ENCODE measurements at places on chromosomes 11 and 22. TPM values are rescaled to one million over a fixed set of nuclear protein-coding genes. Genes with fewer than 3 reads are reported as not detected.

DNA sequence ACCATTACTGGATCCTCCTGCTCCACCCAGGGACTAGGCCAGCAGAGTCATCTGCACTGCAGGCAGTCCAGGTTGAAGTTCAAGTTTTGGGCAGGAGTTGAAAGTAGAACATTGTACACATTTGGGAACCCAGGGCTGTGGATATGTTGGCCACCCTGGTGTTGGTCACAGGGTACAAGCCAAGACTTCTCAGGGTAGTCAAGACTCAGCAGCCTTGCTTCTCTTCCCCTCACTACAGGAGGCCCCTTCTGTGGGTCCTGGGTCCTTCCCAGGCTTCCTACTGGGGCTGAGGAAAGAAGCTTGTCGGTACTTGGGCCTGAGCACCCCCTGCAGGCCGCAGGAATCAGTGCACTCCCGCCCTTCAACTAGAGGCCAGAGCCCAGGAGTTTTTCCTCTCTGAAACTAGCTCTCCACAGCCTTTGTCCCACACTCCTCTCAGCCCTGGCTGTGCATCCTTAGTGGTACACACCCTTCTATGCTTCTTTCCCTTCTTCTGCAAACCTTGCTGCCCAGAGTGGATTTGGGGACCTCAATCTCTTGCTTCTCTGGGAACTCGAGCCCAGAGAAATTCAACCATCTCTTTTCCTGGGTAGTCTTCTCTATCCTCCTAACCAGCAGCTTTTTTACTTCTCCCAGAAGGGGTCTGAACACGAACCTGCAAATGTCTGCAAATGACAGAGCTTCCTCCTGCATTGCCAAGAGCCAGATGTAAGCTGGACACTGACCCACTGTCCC is 2.6 kb upstream of the HPX start:
- H3K36me3 ChIP-seq = no peaks in the 10 kb centered on the region
- DNase-seq = peak; percentile 70
- H3K27ac ChIP-seq = no peak overlapping the region
- no peak overlapping the region for H3K4me3 ChIP-seq
- H3K4me1 ChIP-seq = no peaks in the 10 kb centered on the region

Gene OR56A1
- total RNA-seq = not detected

Gene NNMT
- total RNA-seq = 14.8 TPM

DNA sequence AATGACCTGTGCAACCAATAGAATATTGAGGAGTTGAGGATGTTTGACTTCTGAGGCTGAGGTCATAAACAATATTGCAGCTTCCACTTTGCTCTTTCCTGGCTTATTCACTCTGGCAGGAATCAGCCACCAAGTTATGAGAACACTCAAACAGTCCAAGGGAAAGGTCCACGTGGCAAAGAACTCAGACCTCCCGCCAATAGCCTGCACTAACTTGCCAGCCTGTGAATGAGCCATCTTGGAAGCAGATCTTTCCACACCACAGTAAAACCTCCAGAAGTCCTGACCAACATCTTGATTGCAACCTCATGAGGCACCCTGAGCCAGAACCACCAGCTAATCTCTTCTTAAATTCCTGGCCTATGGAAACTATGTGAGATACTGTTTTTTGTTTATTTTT is 22.7 kb upstream of the PICALM start:
- peaks cover 5% of the 10 kb centered on the region for H3K4me1 ChIP-seq
- H3K36me3 ChIP-seq = no peaks in the 10 kb centered on the region
- H3K27ac ChIP-seq = no peak overlapping the region
- DNase-seq = no peak

GRCh38 chr11:69801513-69802335 is 17.5 kb downstream of the FGF3 start:
- no peaks in the 10 kb centered on the region for H3K4me1 ChIP-seq
- no peak for DNase-seq
- no peaks in the 10 kb centered on the region for H3K36me3 ChIP-seq
- no peaks in the 10 kb centered on the region for H3K27me3 ChIP-seq

GRCh38 chr11:45042560-45042959 is 91.9 kb upstream of the TP53I11 start:
- no peak overlapping the region for H3K4me3 ChIP-seq
- H3K27me3 ChIP-seq = no peaks in the 10 kb centered on the region
- H3K4me1 ChIP-seq = peaks cover 23% of the 10 kb centered on the region
- DNase-seq = peak; percentile 53
- H3K36me3 ChIP-seq = no peaks in the 10 kb centered on the region

DNA sequence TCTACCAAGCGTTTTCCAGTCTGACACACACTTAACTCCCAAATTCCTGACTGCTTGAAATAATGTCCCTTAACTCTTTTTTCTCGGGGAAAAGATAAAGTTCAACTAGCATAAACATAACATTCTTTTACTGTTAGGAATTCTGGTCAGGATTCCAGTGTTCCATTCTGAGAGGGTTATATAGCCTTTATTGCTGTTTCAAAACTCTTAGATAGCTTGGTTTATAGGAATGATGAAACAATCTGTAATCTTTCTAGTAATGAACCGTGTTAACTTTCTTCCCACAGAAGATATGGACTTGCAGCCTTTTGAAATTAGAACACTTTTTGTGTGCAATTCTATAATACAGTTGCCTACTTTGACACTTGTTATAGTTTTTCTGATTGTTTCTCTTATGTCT is 8.6 kb downstream of the REXO2 start:
- H3K36me3 ChIP-seq = peaks cover 78% of the 10 kb centered on the region
- H3K27ac ChIP-seq = peak overlapping the region; percentile 21
- peaks cover 13% of the 10 kb centered on the region for H3K4me1 ChIP-seq
- no peak for DNase-seq
- no peaks in the 10 kb centered on the region for H3K27me3 ChIP-seq

Gene CELSR1
- 11.9 TPM for total RNA-seq

DNA sequence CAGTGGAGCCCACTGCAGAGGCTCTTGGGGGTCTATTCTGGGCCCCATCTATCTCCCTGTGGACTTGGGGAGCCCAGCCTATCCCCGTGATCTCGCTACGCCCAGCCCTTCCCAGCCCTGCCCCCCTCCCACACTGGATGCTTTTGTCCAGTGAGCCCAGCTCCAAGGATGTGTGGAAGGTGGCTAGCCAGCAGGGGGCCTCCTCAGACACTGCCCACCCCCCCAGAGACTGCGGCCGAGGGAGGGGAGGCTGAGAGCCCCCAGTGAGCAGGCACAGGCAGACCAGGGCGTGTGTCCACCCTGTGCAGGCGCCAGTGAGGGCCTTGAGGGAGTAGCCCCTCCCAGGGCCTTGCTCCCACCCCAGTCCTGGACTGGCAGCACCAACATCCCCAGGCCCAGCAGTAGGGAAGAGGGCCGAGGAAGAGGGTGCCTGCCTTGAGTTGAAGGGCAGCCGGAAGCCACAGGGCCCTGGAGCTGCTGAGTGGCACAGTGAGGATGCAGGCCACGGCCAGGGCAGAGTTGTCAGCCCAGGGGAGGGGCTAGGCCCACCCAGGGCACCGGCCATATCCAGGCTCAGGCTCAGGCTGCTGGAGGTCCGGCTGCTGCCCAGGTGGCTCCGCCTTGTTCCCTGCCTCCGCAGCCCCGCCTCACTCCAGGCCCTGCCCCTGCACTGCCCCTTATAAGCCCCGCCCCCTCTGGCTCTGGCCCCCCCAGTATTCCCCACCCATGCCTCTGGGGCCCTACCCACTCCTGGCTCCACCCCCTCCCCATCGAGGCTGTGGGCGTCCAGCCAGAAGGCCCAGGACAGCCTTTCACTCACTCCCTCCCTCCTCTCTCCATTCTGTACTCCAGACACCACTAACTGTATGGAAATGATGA is 28.0 kb downstream of the MOB2 start:
- no peak overlapping the region for H3K27ac ChIP-seq
- H3K27me3 ChIP-seq = no peaks in the 10 kb centered on the region
- H3K4me3 ChIP-seq = no peak overlapping the region
- H3K4me1 ChIP-seq = no peaks in the 10 kb centered on the region
- peak; percentile 45 for DNase-seq

- peak overlapping the region; percentile 83 for H3K27ac ChIP-seq
- H3K27me3 ChIP-seq = no peaks in the 10 kb centered on the region
- no peaks in the 10 kb centered on the region for H3K36me3 ChIP-seq
- H3K4me3 ChIP-seq = no peak overlapping the region
- peaks cover 22% of the 10 kb centered on the region for H3K4me1 ChIP-seq
Measured at GRCh38 chr11:108115500-108116140, 5.7 kb upstream of the ACAT1 start.

GRCh38 chr11:44237156-44237555 is 72.8 kb downstream of the ALX4 start:
- H3K4me3 ChIP-seq = no peak overlapping the region
- H3K36me3 ChIP-seq = peaks cover 49% of the 10 kb centered on the region
- no peaks in the 10 kb centered on the region for H3K27me3 ChIP-seq
- peaks cover 10% of the 10 kb centered on the region for H3K4me1 ChIP-seq
- no peak for DNase-seq

DNA sequence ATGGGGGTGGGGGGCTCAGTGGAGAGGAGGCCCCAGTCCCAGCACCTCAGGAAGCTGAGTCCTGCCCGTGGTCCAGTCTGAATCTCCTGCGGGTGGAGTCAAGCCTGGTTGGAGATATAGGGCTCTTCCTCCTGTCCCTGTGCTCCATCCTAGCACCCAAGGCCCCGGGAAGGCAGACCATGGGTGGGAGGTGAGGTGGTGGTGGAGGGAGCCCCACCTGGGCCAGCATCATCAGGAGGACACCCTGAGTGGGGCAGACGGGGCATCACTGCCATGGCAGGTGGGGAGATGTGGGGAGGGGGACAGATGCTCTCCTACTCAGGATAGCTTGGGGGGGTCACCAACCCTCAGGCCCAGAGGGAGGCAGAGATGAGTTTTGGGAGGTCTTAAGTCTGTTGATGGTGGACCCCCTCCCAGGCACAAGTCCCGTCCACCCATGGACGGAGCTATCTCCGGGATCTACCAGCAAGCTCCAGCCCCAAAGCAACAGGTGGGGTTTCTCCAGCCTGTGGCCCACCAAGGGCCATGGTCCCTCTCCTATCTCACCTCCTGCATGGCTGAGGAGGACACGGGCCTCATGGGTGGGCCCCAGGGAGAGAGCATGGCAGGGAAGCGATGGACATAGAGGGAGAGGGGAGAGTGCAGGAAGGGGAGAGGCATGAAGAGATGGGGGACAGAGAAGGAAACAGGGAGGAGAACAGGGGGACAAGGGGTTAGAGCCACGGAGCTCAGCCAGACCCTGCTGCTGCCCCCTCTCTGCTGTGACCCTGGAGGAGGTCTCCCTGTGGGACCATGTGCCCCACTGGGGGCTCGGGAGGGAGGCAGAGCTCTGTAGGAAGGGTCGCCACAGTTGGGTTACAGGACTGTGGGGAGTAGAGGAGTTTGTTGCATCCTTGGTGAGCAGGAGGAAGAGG is 1.3 kb downstream of the MRGPRE start:
- no peaks in the 10 kb centered on the region for H3K36me3 ChIP-seq
- peaks cover 7% of the 10 kb centered on the region for H3K4me1 ChIP-seq
- H3K27me3 ChIP-seq = peaks cover 4% of the 10 kb centered on the region

GRCh38 chr22:22357024-22357883 is 112.7 kb downstream of the VPREB1 start:
- H3K4me3 ChIP-seq = no peak overlapping the region
- H3K36me3 ChIP-seq = no peaks in the 10 kb centered on the region
- H3K27ac ChIP-seq = no peak overlapping the region
- peaks cover 15% of the 10 kb centered on the region for H3K27me3 ChIP-seq
- no peaks in the 10 kb centered on the region for H3K4me1 ChIP-seq

Gene TENM4
- total RNA-seq = 5.2 TPM

DNA sequence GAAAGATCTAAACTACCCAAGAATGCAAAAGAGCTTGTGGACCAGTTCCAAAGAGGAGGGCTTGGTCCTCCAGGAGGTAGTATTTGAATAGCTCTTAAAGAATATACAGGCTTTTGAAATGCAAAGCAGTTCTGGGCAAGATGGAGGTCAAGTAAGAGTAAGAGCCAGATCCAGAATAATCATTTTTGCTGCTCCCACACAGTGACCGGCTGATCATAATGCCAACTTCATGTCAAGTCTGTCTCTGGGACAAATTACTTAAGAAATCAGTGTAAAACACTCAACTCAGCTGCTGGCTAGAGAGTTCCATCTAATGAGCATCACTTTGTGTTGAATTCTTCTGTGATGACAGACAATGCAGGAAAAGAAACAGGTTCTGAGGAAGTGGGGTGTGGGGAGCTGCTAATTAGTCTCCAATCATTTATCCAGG is 250.9 kb upstream of the NARS2 start:
- H3K27me3 ChIP-seq = no peaks in the 10 kb centered on the region
- DNase-seq = no peak
- H3K36me3 ChIP-seq = no peaks in the 10 kb centered on the region
- H3K4me3 ChIP-seq = no peak overlapping the region
- H3K4me1 ChIP-seq = no peaks in the 10 kb centered on the region
- H3K27ac ChIP-seq = no peak overlapping the region

Gene SELENOO
- 12.3 TPM for total RNA-seq

Gene AP1B1
- 74.8 TPM for total RNA-seq

- H3K4me1 ChIP-seq = no peaks in the 10 kb centered on the region
- H3K27me3 ChIP-seq = no peaks in the 10 kb centered on the region
- no peak for DNase-seq
- H3K36me3 ChIP-seq = peaks cover 93% of the 10 kb centered on the region
- H3K27ac ChIP-seq = no peak overlapping the region
Measured at GRCh38 chr11:67492801-67493547, 10.1 kb downstream of the AIP start.

Measured in heart left ventricle (tissue), 16 donors.